Activated CD4-positive, CD25-positive, alpha-beta regulatory T cell treated with anti-CD3 and anti-CD28 coated beads, Interleukin-2, amount 50 U/mL, for 72 hours (primary cell): ENCODE measurements at places on chromosomes 7 and 10.

DNA sequence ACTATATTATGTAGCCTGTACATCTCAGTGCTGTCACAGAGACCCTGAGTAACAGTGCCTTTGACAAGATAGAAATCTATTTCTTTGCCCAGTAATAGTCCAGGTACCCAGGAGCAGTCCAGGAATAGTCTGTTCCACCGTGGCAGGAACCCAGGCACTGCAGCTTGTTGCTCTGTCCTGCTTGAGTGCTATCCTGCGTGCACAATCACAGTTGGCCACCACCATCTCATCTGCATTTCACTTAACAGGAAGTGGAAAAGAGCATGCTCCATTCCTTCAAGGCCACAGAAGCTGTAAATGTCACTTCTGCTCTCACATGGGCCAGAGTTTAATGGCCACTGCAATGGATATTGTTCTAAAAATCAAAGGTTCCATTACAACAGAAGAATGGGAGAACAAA lies 61.5 kb upstream of the PRR15 start:
- no peak for DNase-seq

GRCh38 chr10:78552261-78552811 lies 516.4 kb upstream of the ZMIZ1 start:
- DNase-seq: no peak

- DNase-seq: no peak
Measured at GRCh38 chr10:127012769-127013152, 107.5 kb downstream of the DOCK1 start.

GRCh38 chr7:33044986-33045385 lies 17.6 kb downstream of the NT5C3A start:
- DNase-seq: no peak

DNA sequence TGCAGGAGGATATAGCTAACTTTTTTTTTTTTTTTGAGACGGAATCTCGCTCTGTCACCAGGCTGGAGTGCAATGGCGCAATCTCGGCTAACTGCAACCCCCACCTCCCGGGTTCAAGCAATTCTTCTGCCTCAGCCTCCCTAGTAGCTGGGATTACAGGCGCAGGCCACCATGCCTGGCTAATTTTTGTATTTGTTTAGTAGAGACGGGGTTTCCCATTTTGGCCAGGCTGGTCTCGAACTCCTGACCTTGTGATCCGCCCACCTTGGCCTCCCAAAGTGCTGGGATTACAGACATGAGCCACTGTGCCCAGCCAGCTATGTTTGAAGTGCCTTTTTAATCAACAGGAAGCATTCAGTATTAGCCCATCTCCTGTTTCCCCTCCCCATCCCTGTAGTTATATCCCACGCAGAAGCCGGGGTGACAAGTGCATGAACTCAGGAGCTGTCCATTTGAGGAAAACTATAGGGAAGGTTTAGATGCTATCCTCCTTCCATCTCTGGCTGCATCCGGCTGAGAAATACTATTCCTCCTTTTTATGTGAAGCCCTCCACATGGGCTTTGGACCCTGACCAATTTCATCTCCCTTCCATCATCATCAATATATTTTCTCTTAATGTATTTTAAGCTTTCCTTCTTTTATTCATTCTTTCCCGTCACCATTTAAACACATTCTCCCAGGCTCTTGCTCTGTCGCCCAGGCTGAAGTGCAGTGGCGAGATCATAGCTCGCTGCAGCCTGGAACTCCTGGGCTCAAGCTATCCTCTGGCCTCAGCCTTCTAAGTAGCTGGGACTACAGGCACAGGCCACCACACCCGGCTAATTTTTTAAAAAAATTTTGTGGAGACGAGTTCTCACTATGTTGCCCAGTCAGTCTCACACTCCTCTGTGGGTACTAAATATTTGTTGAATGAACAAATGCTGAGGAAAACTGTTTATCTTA lies 1.3 kb upstream of the POT1 start:
- no peak for DNase-seq

GRCh38 chr10:61757525-61758397 lies 95.0 kb downstream of the CABCOCO1 start:
- no peak for DNase-seq

- DNase-seq: no peak
Measured at GRCh38 chr10:20215547-20216152, 399.4 kb downstream of the PLXDC2 start.

GRCh38 chr10:124699471-124700292 lies 44.5 kb downstream of the FAM53B start:
- no peak for DNase-seq

- DNase-seq: no peak
Measured at GRCh38 chr7:134694767-134695166, 48.1 kb downstream of the BPGM start.

DNA sequence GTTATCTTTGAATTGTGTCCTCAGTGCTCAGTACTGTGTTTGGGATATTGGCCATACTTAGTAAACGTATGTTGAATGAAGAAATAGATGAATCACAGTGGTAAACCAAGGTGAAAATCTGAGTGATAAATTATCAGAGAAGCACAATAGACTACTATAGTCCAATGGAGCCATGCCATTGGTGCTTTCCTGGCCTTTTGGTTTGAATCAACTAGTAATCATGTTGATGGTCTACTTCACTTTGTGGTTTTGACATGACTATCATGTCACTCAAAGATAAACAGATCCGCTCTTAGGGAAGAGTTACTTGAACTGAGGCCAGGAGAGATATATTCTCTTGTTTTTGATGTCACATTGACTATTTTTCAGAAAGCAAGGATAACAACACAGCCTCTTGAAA lies 86.1 kb upstream of the IGFBP3 start:
- no peak for DNase-seq

GRCh38 chr10:132252412-132252811 lies 55.3 kb downstream of the STK32C start:
- no peak for DNase-seq

DNA sequence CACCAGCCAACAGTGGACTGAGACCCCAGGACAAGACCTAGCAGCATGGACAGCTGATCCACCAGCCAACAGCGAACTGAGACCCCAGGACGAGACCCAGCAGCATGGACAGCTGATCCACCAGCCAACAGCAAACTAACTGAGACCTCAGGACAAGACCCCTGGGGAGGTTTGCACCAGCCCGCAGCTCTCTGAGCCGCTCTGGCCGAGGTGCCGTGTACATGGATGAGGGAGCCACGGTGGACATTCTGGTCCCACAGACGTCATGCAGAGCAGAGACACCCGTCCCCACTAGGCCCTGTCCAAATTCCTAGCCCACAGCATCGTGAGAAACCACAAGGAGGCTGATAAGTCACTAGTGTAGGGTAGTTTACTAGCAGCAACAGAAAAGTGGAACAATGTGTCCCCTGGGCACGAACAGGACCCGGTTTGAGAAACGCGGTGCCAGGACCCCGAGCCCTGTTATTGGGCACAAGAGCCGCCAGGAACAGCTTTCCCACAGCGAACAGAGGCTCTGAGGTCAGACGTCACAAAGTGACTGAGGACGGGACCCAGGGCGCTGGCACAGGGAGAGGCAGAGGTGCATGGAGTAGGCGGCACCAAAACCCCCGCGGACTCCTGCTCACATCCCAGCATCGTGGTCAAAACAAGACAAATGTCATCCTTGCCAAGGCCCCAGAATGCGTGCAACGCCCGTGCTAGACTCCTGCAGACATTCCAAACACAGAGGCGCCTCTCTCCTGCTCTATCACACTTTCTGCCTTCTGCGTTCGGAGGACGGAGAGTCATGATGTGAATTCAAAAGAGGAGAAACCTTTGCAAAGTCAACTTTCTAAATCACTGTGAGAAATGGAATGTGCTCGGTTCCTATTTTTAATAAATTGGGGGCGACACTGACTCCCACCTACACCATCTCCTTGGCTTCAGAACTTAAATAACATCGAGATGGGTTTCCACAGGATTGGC lies 8.1 kb downstream of the STK32C start:
- peak; percentile 17 for DNase-seq
